Aorta (tissue), 5 donors: ENCODE measurements at places on chromosomes 12 and 14.

DNA sequence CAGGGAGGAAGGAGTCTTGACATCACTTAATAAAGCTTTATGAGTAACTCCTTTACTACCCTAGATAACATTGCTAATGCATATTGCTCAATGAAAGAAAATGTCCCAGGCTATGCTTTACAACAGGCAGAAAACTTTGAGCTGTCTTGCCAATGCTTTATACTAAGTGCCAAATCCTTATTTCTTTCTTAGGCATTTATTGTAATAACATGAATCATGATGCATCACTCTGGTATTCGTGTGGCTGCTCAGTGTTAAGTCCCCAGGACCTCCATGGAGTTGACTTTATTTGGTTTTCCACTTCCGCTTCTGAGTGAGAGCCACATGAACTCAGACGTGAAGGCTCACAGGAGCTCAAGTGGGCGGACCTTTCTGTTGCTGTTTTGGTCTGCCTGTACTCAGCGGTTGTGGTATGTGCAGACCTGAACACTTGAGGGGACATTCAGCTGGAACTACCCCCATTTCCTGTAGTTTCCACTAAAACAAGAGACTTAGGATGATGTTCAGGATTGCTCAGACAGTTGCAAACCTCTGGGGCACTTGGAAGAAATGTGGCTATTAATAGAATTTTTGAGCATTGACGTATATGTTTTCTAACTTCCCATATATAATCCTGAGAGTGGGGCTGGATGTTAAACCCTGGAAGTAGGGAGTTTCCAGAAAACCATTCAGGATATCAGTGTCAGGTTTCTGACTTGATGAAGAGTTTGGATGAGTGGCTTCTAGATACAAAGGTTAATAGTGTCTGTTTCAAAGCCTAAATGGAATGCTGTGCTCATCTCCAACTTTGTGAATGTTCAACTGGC, 258.6 kb downstream of the MSRB3 start:
- DNase-seq = peak; percentile 66
- H3K36me3 ChIP-seq = no peaks in the 10 kb centered on the region
- no peak overlapping the region for H3K4me3 ChIP-seq
- H3K27ac ChIP-seq = peak overlapping the region; percentile 36
- H3K4me1 ChIP-seq = no peaks in the 10 kb centered on the region

GRCh38 chr12:95574799-95575452, 23.6 kb upstream of the USP44 start:
- no peaks in the 10 kb centered on the region for H3K4me1 ChIP-seq
- H3K4me3 ChIP-seq = no peak overlapping the region
- no peaks in the 10 kb centered on the region for H3K36me3 ChIP-seq
- no peak overlapping the region for H3K27ac ChIP-seq

DNA sequence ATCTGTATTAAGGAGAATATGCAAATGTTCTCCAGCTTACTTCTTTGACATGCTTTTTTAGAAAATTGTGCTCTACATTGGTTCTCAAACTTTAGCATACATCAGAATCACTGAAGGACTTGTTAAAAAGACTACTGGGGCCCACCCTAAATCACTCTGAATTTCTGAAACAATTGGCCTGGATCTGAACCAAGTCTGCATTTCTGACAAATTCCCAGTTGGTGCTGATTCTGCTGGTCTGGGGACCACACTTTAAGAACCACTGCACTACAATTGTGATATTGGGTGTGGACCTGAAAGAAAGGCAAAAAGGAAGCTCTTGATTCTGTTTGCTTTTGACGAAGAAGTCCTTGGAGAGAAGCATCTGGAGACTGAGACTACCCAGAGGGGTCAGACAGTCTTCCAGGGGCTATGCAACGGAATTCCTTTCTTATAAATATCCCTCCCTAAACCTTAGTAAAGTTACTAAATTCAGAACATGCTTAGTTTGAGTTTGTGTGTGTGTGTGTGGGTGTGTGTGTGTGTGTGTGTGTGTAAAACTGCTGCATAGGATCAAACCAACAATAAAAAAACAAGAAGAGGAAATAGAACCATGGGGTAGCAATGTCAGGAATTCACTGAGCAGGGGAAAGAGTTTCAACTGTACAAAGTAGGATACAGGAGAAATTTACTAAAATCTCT, 36.8 kb downstream of the EAPP start:
- H3K4me1 ChIP-seq = no peaks in the 10 kb centered on the region
- H3K27ac ChIP-seq = no peak overlapping the region
- no peaks in the 10 kb centered on the region for H3K27me3 ChIP-seq
- H3K36me3 ChIP-seq = no peaks in the 10 kb centered on the region
- DNase-seq = no peak

DNA sequence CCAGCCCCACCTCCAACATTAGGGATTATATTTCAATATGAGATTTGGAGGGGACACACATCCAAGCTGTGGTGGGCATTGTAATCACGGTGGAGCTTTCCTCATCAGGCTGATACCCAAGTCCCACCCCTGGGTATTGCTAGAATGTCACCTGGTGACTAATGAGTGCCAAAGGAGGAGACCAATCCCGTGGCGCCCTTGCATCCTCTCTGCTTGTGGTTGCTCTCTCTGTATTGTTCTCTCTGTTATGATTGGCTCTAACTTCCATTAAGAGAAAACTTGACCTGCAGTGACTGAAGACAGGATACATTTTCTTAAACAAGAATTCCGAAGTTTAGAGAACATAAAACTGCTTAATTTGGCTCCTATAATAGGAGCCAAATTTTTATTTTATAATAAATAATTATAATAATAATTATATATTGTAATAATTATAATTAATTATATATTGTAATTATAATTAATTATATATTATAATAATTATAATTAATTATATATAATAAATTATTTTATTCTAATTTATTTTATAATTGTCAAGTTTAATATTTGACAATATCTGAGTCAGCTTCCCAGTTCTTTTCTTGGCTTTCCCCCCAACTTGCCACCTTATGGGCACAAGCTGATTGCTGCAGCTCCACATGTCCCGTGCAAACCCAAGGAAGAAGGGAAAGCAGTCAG, 420.1 kb downstream of the DIO2 start:
- DNase-seq = no peak
- no peaks in the 10 kb centered on the region for H3K27me3 ChIP-seq
- no peak overlapping the region for H3K27ac ChIP-seq

GRCh38 chr14:71923513-71923912, 8.7 kb upstream of the RGS6 start:
- H3K4me3 ChIP-seq = no peak overlapping the region
- H3K36me3 ChIP-seq = no peaks in the 10 kb centered on the region
- no peak overlapping the region for H3K27ac ChIP-seq
- H3K4me1 ChIP-seq = no peaks in the 10 kb centered on the region
- no peaks in the 10 kb centered on the region for H3K27me3 ChIP-seq

- H3K4me3 ChIP-seq = no peak overlapping the region
- H3K27me3 ChIP-seq = no peaks in the 10 kb centered on the region
- DNase-seq = no peak
- no peaks in the 10 kb centered on the region for H3K36me3 ChIP-seq
- no peak overlapping the region for H3K27ac ChIP-seq
- no peaks in the 10 kb centered on the region for H3K4me1 ChIP-seq
These were observed 49.9 kb upstream of the ZDHHC17 start for GRCh38 chr12:76713986-76714385.

GRCh38 chr14:50001999-50002925, 109.4 kb downstream of the ARF6 start:
- H3K27me3 ChIP-seq = no peaks in the 10 kb centered on the region
- H3K4me3 ChIP-seq = no peak overlapping the region
- DNase-seq = no peak
- H3K4me1 ChIP-seq = peaks cover 7% of the 10 kb centered on the region

DNA sequence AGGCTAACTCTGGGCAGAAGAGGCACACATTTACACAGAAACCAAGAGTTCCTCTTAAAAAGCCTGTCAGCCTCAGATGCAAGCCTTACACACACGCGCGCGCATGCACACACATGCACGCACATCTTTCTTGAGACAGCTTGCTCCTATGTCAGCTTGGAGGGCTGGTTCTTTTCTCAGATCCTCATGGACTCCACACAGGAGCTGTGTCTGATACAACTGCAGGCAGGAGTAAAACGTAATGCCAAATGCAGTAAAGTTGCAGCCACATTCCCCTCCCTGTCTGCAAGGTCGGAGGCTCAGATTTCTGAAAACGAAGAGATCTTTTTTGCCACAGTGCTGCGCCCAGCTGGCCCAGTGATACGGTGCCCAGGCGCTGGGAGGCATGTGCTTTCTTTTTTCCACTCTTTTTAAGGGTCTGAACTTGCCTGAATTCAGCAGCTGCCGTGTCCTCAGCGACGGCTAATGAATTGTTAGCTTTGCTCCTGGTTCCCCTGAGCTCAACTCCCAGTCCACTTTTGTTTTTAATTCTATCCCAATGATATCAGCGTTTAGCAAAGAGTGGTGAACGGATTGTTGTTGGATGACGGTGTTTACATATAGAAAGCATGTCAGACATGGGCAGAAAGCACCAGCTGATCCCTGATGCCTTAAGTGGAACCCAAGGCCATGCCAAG, 72.9 kb upstream of the FOXN3 start:
- no peaks in the 10 kb centered on the region for H3K36me3 ChIP-seq
- no peaks in the 10 kb centered on the region for H3K27me3 ChIP-seq
- H3K27ac ChIP-seq = peak overlapping the region; percentile 19
- DNase-seq = no peak

GRCh38 chr14:72808564-72808963, 85.3 kb downstream of the DPF3 start:
- H3K36me3 ChIP-seq = no peaks in the 10 kb centered on the region
- no peak for DNase-seq
- H3K27ac ChIP-seq = no peak overlapping the region
- no peaks in the 10 kb centered on the region for H3K27me3 ChIP-seq
